ENCODE measurements at places on chromosomes 11 and 22. TPM values are rescaled to one million over a fixed set of nuclear protein-coding genes. Genes with fewer than 3 reads are reported as not detected.

ART1 gene
- total RNA-seq, result not detected

ELFN2 gene
- total RNA-seq, result not detected

CCDC34 gene
- total RNA-seq, result 2.6 TPM

TM7SF2 gene
- 134 TPM for total RNA-seq

HOATZ gene
- not detected for total RNA-seq

CDC45 gene
- not detected for total RNA-seq

CXCR5 gene
- not detected for total RNA-seq

DNA sequence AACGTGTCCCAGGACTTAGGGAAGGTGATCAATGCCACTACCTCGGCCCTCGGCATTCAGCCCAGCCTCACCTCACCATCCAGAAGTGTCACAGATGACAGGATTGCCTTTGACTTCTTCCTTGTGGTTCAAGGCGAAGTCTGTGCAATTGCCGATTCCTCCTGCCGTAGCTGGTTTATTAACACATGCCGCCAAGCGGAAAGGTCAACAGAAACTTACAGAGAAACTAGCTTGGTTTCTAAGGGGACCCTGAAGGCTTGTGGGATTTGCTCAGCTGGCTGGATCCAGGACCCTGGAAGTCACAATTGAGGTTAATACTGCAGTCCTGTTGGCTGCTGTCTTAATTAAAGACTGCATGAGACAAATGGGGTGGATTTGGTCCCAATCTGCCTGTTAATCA is 65.6 kb downstream of the SHANK2 start:
- H3K4me1 ChIP-seq, result no peaks in the 10 kb centered on the region
- H3K36me3 ChIP-seq, result no peaks in the 10 kb centered on the region
- DNase-seq, result no peak
- H3K27me3 ChIP-seq, result no peaks in the 10 kb centered on the region

- no peaks in the 10 kb centered on the region for H3K36me3 ChIP-seq
- H3K27ac ChIP-seq, result no peak overlapping the region
- no peaks in the 10 kb centered on the region for H3K4me1 ChIP-seq
- no peaks in the 10 kb centered on the region for H3K27me3 ChIP-seq
- H3K4me3 ChIP-seq, result no peak overlapping the region
These were observed 117.5 kb downstream of the TRPC6 start for GRCh38 chr11:101466352-101466751.

- peaks cover 12% of the 10 kb centered on the region for H3K36me3 ChIP-seq
- H3K27ac ChIP-seq, result peak overlapping the region; percentile 92
- no peaks in the 10 kb centered on the region for H3K4me1 ChIP-seq
- H3K4me3 ChIP-seq, result peak overlapping the region; percentile 78
- no peaks in the 10 kb centered on the region for H3K27me3 ChIP-seq
- no peak for DNase-seq
These were observed 862 bp downstream of the TPP1 start for GRCh38 chr11:6618117-6619003.

GRCh38 chr22:29309332-29310064 is 3.0 kb downstream of the GAS2L1 start:
- peak overlapping the region; percentile 88 for H3K27ac ChIP-seq
- no peak for DNase-seq
- H3K36me3 ChIP-seq, result peaks cover 9% of the 10 kb centered on the region

DNA sequence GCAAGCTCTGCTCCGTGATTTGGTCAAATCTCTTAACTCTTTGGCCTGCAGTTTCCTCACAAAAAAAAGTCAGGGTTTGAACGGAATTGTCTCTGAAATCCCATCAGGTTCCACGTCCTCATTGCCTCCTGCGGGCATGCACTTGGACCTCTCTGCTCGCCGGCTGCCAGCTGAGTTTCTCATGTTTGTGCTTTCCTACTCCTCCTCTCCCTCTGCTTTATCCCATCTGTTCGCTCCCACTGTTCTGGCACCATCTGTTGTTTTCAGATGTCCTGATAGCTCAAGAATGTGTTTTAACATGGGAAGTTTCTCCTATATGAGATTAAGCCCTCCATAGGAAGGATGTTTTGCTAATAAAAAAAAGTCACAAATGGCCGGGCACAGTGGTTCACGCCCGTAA is 49.4 kb upstream of the ARHGAP42 start:
- no peaks in the 10 kb centered on the region for H3K27me3 ChIP-seq
- H3K4me3 ChIP-seq, result no peak overlapping the region
- H3K4me1 ChIP-seq, result no peaks in the 10 kb centered on the region
- no peaks in the 10 kb centered on the region for H3K36me3 ChIP-seq
- no peak for DNase-seq

DNA sequence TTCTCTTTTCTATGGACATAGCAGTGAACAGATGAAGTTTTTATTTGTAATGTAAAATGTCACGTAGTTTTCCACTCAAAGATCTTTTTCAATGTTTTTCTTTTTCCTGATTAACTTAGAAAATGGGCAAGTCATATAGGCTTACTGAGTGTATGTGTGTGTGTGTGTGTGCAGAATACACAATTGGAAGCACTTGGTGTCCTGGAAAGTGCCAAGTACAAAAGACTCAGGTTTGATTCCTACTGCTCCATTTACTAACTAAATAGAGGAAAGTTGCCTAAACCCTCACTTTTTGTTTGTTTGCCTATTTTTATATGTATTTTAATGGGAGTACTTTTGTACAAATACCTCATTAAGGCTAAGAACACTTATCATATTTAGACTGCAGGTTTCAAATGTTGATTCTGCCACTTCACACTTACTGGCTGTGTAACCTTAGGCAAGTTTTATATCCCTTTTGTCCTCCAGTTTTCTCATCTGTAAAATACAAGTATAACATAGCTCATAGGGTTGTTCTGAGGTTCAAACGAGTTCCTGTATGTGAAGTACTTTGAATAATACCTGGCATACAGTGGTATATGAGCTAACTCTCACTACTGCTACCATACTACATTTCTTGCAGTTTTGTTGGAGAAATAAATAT is 90.1 kb downstream of the TYR start:
- no peak overlapping the region for H3K4me3 ChIP-seq
- DNase-seq, result no peak
- H3K27ac ChIP-seq, result no peak overlapping the region
- no peaks in the 10 kb centered on the region for H3K36me3 ChIP-seq
- no peaks in the 10 kb centered on the region for H3K27me3 ChIP-seq

DNA sequence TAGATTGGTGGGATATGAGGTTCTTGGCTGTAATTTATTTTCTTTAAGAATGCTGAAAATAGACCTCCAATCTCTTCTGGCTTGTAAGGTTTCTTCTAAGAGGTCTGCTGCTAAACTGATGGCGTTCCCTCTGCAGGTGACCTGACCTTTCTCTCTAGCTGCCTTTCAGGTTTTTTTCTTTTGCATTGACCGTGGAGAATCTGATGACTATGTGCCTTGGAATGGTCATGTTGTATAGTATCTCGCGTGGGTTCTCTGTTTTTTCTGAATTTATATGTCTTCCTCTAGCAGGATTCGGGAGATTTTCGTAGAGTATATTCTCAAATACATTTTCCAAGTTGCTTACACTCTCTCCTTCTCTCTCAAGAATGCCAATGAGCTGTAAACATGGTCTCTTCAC is 122.2 kb downstream of the DDX10 start:
- no peak overlapping the region for H3K27ac ChIP-seq
- no peaks in the 10 kb centered on the region for H3K36me3 ChIP-seq
- no peak for DNase-seq
- no peak overlapping the region for H3K4me3 ChIP-seq
- H3K4me1 ChIP-seq, result no peaks in the 10 kb centered on the region
- no peaks in the 10 kb centered on the region for H3K27me3 ChIP-seq

DNA sequence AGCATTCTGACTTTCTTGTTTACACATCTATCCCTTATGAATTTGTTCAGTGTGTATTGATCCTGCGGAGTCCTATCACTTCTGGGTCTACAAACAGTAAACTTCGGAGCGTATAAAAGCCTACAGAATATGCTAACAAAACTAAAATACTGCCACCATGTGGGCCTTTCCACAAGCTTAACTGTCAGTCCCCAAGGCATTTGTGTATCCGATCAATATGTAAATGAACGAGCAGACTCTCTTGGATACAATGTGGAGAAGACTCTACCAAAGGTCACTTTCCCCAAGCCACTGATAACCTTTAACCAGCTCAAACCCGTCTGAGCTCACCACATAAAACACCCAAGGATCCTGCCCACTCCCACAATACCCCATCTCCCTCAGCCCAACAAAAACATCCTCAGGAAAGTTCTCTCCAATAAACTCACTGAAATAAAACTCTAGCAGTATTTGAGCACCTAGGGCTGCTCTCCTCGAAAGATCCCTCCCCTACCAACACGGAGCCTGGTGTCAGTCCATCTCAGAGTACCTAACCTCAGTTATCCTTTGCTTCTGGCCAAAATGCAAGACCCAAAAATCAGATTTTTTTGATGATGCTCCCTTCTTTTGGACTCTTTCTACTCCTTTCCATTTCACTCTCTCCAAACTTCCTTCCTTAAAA is 17.8 kb downstream of the ADA2 start:
- no peak overlapping the region for H3K4me3 ChIP-seq
- H3K36me3 ChIP-seq, result no peaks in the 10 kb centered on the region
- H3K27ac ChIP-seq, result no peak overlapping the region
- no peaks in the 10 kb centered on the region for H3K27me3 ChIP-seq
- peaks cover 19% of the 10 kb centered on the region for H3K4me1 ChIP-seq
- DNase-seq, result no peak

- no peak for DNase-seq
- H3K4me1 ChIP-seq, result no peaks in the 10 kb centered on the region
- H3K36me3 ChIP-seq, result peaks cover 13% of the 10 kb centered on the region
These were observed 10.3 kb downstream of the PIK3C2A start for GRCh38 chr11:17197431-17197898.
